ENCODE measurements at places on chromosomes 5 and 9.

DNA sequence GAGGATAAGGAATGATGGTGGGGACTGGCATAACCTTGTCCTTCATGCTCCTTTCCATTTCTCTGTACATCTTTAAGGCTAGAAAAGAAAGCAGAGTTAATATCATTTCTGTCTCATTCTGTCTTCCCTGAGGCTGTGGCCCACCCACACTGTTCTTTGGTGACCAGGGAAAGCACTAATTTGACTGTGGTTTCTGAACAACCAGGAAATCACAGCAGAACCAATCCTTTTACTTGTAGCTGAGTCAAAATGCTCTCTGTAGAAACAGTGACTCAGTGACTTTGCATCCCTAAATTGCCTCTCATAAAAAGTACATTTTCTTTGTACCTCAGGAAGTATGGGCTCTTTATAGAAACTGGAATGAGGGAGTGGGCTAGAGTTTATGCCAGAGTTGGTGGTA lies 28.1 kb downstream of the IL33 start:
- no peak for DNase-seq

GRCh38 chr5:143395638-143396352 lies 7.7 kb downstream of the NR3C1 start:
- DNase-seq = no peak

DNA sequence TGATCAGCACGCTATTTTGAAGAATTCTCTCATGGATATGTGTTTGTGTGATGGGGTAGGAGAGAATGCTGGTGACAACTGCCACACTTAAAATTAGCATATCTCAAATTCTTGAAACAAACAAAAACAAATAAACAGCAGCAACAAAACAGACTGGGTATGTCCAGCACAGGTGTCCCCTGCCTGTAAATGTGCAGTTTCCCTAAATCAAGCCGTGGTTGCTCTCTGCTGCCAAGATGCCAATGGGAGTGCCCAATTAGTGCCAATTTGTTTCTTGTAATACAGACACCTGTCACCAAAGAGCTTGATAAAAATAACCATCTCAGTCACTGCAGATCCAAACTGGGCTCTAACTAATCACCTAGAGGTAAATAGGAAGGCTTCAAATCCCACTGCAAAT lies 144.2 kb upstream of the SMARCA2 start:
- DNase-seq = no peak

GRCh38 chr5:14204785-14205321 lies 61.7 kb downstream of the TRIO start:
- DNase-seq = no peak

GRCh38 chr5:134465816-134466240 lies 54.1 kb upstream of the CDKN2AIPNL start:
- peak; percentile 28 for DNase-seq

GRCh38 chr9:81602887-81603680 lies 86.3 kb downstream of the TLE1 start:
- no peak for DNase-seq

DNA sequence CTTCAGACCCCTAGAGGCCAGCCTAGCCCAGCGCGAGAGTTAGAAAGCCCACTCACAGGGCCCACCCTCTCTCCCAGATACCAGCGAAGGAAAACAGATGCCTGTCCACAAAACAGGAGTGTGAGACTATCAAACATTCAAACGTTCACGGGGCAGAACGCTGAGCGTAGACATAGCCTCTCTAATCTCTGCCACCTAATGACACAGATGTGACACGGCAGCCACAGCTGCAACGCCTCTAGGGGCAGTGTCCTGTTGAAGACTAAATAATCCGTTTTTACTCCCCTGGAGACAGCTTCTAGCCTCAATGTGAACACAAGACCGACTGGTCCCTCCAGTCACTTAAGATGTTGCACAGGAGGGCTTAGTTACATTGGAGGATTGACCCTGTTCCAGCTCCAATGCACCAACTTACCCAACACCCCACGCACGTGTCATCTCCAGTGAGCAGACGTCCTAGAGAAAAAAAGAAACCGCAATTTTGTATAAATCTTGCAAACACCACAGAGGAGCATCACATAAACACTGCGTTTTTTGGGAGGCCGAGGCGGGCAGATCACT lies 14.3 kb downstream of the DIPK1B start:
- no peak for DNase-seq

DNA sequence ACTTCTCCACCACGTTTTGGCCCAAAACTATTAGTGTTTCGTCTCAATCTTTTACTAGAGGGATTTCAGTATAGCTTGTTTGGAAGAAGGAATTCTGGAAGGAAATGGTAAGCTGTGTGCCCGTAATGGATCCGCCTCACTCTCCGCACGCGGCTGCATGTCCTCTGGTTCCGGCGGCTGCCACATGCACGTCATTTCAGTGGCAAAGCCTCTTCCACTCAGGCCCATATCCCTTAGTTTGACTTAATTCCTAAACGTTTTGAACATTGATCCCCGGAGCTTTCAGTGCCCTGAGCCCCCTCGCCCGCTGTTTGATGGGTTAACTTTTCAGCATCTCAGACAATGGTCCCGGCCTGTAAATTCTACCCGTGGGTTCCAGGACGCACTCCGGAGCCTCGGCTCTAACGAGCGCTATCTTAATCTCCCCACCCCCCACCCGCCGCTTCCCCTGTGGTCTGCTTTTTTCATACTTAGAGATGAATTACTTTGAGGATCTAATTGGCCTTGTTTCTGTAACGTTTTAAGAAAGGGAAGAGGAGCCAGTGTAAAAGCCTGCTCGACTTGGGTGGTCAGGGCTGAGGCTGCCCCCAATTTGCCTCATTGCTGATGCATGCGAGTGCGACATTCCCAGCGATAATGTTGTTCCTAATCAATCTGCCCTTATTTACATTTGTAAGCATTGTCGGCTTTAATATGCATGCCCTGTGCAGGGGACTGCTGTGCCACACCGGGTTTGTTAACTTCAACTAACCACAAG lies 4.6 kb downstream of the PTCH1 start:
- no peak for DNase-seq

DNA sequence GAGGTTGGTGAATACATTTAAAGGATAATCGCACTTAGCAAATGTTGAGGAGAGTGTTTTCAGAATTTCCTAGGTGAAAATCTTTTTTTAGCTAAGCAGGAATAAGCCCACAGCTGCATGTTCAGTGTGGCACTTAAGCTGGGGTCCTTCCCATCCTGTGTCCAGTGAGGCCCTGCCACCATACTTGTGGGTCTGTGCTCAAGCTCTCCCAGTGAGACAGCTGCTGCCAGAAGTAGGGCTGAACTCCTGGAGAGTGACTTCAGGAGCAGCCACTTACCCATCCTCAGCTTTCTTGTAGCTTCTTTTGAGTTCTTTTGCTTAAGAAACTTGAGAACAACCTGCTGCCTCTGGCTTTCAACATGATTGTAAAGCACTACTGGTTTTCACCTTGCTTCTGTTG lies 110.0 kb upstream of the DHFR start:
- no peak for DNase-seq

DNA sequence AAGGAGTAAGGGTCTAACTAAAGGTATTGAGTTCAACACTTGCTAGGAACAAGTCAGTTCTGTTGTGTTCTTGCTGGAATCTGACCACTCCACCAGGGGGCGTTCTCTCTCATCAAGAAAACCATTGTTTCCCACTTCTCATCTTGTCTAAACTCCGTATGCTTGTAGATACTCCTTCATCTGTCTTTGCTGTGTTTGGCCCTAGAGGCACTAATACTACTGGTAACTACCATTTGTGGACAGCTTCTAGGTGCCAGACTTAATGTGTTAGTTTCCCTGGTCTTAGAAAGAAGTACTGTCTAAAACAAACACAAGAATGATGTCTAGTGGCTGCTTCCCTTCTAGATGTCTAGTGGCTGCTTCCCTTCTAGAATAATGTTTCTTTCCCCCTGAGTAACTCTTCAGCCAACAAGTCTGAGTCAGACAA lies 18.7 kb upstream of the PTPDC1 start:
- peak; percentile 66 for DNase-seq

DNA sequence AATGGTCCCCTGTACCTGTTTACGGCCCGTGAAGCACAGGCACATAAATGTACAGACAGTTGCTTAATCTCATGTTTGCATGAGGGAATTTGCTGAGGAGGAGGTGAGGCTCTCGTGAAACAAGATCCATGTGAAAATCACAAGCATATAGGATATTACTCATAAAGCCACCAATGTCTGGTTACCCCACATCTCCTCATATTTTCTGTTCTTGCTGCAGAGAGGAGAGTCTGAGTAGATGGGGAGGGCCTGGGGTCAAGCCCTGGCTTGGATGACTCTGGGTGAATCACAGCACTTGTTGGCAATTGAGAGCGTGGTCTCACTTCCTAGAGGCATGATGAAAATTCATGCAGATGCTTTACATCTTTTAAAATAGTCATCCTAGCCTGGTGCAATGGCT lies 975 bp downstream of the AGXT2 start:
- DNase-seq = no peak

DNA sequence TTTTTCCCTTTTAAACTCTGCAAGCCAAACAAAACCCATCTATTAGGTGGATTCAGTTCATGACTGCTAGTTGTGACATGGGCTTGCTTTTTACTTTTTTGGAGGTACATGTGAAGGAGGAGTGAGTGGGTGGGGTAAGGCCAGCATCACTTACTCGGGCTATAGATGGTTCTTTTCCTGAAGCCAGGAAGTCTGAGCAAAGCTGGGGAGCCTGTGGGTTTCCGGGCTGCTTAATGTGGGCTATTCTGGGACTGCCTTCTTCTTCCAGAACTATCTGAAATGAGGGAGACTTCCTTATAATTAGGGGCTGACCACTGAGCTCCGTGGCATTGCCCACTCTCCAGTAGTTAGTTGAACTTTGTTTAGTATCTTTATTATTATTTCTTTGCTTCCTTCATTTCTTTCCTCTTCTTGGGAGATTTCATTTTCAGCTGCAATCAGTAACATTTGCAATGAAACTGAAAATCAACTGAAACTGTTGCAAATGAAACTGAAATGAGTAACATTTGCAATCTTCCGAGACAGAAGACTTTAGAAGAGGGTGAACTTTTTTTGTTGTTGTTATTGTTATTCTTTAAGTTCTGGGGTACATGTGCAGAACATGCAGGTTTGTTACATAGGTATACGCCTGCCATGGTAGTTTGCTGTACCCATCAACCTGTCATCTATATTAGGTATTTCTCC lies 204.9 kb downstream of the LRRC70 start:
- DNase-seq = no peak

GRCh38 chr9:73824671-73825070 lies 672.5 kb upstream of the RORB start:
- no peak for DNase-seq

GRCh38 chr5:115947260-115947659 lies 15.0 kb upstream of the LVRN start:
- DNase-seq = no peak

GRCh38 chr5:112948458-112948857 lies 26.4 kb upstream of the REEP5 start:
- no peak for DNase-seq

DNA sequence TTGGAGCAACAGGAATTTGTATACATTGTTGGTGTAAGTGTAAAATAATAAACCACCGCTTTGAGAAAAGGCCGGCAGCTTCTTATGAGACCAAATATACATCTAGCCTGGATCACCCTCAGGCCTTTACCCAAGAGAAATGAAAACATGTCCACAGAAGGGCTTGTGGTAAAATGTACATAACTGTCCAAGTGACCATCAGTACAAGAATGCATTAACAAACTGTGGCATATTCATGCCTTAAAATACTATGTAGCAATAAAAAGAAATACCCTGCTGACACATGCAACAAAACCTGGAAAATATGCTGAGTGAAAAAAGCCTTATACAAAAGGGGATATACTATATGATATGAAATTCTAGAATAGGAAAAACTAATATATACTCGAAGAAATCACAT lies 311.9 kb upstream of the TRPC7 start:
- no peak for DNase-seq

GRCh38 chr5:134077926-134078580 lies 36.4 kb upstream of the TCF7 start:
- no peak for DNase-seq

DNA sequence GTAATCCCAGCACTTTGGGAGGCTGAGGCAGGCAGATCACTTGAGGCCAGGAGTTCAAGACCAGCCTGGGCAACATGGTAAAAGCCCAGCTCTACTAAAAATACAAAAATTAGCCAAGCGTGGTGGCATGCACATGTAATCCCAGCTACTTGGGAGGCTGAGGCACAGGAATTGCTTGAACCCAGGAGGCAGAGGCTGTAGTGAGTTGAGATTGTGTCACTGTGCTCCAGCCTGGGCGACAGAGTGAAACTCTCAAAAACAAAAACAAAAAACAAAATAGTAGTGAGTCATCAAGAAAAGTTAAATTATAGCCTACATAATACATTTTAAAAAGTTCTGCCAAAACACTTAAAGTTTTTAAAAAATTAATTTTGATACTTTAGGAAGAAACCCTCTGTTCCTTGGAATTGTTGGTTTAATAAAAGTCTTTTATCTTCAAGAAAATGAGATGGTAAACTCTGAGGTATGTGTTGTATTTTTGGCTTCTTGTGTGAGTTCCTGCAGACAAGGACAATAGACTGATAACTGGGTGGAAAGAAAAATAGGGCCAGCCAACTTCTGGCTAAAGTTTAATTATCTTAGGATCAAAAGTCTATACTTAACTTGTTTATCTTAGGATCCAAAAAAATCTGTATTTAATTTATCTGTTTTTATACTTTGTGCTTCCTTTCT lies 9.3 kb downstream of the RUSC2 start:
- no peak for DNase-seq

GRCh38 chr5:90612919-90613318 lies 54.3 kb downstream of the ADGRV1 start:
- DNase-seq = no peak

- no peak for DNase-seq
Measured at GRCh38 chr9:108515856-108516255, 339.9 kb downstream of the ACTL7B start.

GRCh38 chr5:139872052-139872766 lies 76.6 kb downstream of the PSD2 start:
- no peak for DNase-seq

- no peak for DNase-seq
Measured at GRCh38 chr9:1879501-1879900, 135.6 kb upstream of the SMARCA2 start.
